Inflammatory macrophage treated with lipopolysaccharide for 4 hours (primary cell): ENCODE measurements at places on chromosomes 2 and 18.

DNA sequence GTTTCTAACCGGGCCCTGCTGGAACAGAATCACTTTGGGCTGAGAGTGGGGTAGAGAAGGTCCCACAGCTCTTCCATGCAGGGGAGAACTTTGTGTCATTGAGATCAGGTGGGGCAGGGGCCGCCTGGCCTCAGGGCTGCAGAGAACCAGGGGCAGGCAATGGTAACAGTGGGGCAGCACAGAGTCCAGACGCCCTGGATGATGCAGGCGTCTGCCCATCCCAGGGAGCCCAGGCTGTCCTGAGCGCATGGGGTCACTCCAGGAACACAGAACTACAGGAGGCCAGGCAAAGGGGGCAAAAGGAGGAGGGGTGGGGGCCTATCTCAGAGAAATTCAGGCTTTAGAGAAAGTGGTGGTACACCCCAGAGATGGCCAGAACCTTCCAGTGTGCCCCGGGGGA, 121.3 kb downstream of the NDUFA10 start:
- DNase-seq, result no peak

- no peak for DNase-seq
Measured at GRCh38 chr2:71346065-71346464, 14.5 kb downstream of the ZNF638 start.

DNA sequence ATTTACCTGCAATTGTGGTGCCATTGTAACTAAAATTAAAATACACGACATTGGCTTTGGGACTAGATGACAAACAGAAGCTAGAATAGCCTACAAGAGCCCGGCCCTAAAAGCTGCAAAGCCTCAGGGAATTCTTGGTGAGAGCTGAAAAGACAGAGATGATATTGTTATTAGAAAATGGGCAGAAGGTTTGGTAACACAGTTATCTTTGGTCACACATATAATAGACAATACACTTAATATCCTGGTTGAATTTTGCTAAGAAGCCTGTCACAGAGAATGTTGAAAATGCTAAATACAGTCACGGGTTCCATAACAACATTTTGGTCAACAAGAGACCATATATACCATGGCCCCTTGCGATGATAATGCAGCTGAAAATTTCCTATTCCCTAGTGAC, 157.3 kb upstream of the CDH19 start:
- no peak for DNase-seq

DNA sequence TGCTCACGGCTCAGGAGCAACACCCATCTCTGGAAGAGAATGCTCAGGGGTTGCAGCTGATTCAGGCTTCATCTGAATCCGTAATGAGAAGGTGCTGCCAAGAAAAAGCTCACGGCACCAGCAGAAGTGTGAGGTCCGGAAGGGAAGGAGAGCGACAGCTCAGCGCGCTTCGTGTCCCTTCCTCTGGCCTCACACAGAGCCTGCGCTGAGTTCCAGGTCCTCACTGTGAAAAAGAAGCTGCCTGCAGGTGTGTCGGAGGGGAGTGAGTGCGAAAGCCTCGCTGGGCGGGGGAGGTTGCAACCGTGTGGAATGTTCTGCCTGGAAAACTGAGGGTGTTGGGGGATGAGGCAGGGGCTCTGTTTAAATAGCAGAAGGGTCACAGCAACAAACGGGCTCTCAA, 76.2 kb upstream of the TWIST2 start:
- no peak for DNase-seq

GRCh38 chr2:35946478-35946877, 409.1 kb upstream of the CRIM1 start:
- DNase-seq, result no peak

- DNase-seq, result peak; percentile 19
Measured at GRCh38 chr18:69897397-69898108, 50.1 kb downstream of the CD226 start.
